ENCODE measurements at places on chromosomes 6 and 20.

DNA sequence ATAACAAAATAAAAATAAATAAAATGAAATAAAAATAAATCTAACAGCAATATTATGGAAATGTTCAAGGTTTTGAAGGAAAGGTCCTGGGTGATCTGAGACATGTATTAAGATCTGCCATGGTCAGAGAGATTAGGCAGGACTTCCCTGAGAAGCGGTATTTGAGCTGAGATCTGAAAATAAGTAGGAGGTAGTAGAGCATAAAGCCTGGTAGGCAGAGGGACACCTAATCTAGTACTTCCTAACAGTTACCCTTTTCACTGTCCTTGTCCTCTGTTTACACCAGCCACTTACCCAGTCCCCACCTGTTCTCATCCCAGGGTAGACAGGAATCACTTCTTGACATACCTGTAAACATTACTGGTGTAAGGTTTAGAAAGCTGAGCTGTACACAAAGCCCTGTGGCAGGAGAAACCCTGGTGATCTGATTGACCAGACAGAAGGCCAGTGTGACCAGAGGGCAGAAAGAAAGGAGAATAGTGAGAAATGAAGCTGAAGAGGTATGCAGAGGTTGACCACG, 8.3 kb upstream of the ZNF318 start:
- no peak for DNase-seq

- no peak for DNase-seq
Observed at GRCh38 chr20:51610111-51610510, 67.6 kb upstream of the NFATC2 start.

DNA sequence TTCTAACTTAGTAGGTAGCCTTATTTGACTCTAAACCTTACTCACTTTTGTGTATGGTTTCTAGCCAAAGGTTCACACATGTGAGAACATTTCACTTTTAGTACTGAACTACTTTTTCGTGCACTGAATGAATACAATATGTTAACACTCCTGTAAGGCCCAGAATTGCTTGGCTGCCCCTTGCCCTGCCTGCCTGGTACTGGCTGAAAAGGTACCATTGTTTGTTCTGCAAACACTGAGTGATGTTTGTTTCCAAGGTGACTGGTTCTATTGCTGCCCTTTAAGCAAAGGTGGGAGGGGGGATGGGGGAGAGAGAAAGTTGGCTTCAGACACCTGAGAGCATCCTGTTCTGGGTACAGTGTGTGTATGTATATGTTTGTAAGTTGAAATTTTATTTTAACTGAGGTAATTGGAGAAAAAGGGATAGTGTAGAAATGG, 31.2 kb downstream of the RREB1 start:
- no peak for DNase-seq

- DNase-seq: no peak
Observed at GRCh38 chr6:112416866-112417265, 69.7 kb downstream of the RFPL4B start.

- DNase-seq: no peak
Observed at GRCh38 chr6:53813801-53814200, 19.0 kb downstream of the LRRC1 start.

GRCh38 chr6:77678048-77678447, 25.2 kb downstream of the MEI4 start:
- no peak for DNase-seq

DNA sequence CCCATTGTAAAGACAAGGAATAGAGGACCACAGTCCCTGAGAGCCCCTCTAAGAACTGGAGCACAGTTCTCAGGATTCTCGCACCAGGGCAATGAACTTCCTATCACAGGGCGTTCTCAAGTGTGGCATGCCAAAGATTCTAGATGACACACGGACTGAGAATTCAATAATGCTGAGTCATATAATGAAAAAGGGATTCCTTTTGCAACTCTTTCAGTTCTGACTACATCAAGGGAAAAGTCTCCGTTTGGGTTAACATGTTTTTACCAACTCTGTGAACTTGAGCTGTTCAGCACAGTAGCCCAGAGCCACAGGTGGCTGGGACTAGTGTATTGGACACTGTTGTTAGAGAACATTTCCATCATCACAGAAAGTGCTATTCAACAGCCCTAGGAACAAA, 3.4 kb downstream of the MED20 start:
- peak; percentile 90 for DNase-seq

GRCh38 chr6:53349209-53349693, 501 bp upstream of the ELOVL5 start:
- no peak for DNase-seq

DNA sequence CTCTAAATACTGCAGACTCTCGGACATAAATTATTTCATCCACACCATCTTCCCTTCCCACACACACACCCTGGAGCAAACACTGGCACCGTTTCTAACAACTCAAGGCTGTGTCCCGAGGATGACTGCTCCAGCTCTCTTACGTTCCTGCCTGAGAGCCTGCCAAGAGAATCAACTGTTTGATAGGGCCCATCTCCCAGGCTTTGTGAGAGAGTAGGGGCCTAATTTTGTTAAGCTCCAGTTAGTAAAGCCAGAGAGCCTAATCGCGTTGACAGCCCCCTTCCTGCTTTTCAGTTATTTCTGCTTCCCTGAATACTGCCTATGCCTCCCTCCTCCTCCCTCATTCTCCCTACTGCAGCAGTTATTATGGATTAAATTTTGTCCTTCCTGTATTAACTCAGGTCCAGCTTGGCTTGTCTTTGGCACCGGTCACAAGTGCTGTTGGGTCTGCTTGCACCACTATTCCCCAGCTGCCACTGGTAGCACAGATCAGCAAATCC, 118.1 kb upstream of the TMEM181 start:
- DNase-seq: no peak

DNA sequence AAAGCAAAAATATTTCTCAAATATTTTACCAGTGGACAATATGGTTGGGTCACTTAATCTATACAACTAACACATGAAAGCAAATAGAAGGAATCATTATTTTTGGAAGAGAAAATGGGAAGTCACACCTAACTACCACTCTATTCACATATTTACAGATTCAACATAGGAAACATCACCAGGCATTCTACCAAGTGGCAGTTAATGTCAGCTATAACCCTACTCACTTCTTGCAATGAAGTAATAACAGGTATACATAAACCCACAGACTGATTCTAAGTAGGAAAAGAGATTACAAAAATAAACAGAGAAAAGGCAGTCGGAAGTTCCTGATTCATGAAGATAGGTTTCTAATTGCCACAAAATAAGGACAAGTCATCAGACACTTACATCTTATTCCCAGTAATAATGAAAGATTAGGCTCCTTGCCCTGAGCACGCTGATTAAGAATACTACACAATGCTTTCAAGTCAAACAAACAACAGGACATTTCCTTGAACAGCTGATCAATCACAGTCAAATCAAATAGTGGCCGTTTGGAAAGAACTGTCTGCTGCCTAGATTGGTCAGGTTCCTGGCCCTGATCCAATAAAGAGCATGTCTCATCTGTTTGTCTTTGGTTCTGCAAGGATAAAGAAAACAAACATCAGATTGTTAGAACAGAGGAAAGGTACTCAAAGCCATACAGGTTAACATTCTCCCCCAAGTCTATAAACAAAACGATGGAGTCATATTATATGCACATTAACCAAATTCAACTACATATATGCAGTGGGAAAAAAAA, 79.2 kb upstream of the PLN start:
- DNase-seq: peak; percentile 14

DNA sequence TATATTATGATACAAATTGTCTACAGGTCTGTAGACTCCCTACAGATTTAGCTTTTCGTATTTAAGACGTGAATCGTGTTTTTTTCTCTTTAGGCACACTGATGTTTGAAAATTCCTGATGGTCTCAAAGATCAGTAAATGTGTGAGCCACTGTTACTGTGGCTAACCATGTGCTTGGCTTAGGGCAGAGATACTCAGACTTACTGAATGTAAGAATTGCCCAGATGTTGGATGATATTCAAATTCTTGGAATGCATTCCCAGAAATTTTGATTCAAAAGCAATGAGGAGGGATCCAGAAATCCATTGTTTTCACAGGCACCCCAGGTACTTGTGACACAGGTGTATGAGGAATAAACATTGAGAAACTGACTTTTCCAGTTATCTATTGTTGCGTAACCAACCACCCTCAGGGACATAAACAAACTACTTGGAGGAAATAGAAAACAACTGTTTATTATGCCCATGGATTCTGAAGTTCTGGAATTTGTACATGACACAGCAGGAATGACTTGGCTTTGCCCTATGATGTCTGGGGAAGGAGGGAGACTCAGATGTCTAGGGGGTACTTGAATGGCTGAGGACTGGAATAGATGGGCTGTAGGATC, 339.6 kb upstream of the CITED2 start:
- DNase-seq: no peak

Measured in NCI-H460 (cell line).